Pancreas (tissue), 10 donors: ENCODE measurements at places on chromosomes 12 and 14. TPM values are rescaled to one million over a fixed set of nuclear protein-coding genes. Genes with fewer than 3 reads are reported as not detected.

DNA sequence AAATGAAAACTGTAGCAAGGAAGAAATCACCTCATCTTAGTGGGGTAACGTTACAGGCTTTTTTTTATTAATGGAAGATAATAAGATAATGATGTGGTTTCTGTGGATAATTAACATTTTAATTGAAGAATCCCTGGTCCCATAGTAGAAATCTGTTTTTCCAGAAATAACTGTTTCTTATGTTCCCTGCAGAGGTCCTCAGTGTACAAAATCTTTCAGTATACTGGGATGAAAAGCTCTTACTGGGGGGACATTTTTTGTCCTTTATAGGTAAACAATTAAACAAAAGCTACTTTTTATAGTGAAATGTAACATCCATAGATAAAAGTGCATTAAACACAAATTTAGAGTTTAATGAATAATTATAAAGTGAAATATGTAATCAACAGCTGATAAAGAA, 312.2 kb downstream of the ATXN7L3B start:
- DNase-seq = no peak
- H3K4me1 ChIP-seq = no peaks in the 10 kb centered on the region
- H3K27ac ChIP-seq = no peak overlapping the region
- H3K4me3 ChIP-seq = no peak overlapping the region
- H3K36me3 ChIP-seq = no peaks in the 10 kb centered on the region

- H3K4me3 ChIP-seq = no peak overlapping the region
- DNase-seq = no peak
- no peaks in the 10 kb centered on the region for H3K36me3 ChIP-seq
- H3K27ac ChIP-seq = no peak overlapping the region
- H3K4me1 ChIP-seq = peaks cover 5% of the 10 kb centered on the region
Observed at GRCh38 chr14:100677554-100678468, 48.9 kb upstream of the DLK1 start.

The TAS2R50 gene
- total RNA-seq = 0.40 TPM

DNA sequence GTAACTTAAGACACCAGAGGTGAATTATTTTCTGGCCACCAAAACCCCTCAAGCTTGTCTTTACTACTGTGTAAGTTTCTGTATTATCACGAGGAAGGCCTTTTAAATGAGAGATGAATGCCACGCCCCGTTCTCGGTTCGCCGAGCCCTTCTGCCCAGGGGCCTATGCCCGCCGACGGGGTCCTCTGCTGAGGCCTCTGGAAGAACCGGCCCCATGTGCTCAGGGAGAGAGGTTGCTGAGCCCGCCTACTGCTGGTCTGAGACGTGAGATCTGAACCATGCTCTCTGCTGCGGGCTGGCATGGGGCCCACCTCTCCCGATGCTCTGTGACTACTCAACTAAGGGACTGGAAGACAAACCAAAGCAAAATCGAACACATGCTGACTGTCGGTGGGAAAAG, 21.0 kb downstream of the AMN start:
- peaks cover 67% of the 10 kb centered on the region for H3K36me3 ChIP-seq
- H3K27me3 ChIP-seq = no peaks in the 10 kb centered on the region
- DNase-seq = no peak
- H3K4me3 ChIP-seq = no peak overlapping the region

The B4GALNT1 gene
- 0.78 TPM for total RNA-seq

The DENR gene
- 13.3 TPM for total RNA-seq

The KCNA1 gene
- not detected for total RNA-seq

DNA sequence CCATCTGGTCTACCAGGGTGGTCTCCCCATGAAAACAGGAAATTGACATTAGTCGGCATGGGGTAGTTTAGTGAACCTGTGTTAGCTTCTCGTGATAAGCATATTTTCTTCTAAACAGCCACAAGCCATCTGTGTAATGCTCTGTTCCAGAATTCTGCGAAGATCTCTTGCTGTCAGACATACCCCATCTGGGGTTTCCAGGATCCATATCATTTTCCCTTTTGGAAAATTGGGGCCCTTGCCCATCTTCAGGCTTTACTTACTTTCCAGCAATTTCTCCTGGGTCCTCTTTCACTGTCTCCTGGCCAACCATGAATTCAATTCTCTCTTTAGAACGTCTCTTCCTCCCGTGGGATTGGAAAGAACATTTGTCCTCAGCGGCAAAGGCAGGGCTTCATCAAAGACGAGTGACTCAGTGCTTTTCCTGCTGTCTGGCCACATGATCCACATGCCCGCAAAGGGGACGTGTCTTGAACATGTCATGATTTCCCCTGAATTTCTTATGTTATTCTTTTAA, 21.4 kb upstream of the NCOR2 start:
- no peaks in the 10 kb centered on the region for H3K4me1 ChIP-seq
- H3K27ac ChIP-seq = no peak overlapping the region
- no peak overlapping the region for H3K4me3 ChIP-seq
- no peaks in the 10 kb centered on the region for H3K36me3 ChIP-seq

- peaks cover 6% of the 10 kb centered on the region for H3K4me1 ChIP-seq
- no peaks in the 10 kb centered on the region for H3K27me3 ChIP-seq
- DNase-seq = no peak
- H3K36me3 ChIP-seq = no peaks in the 10 kb centered on the region
Observed at GRCh38 chr12:94676922-94677321, 26.6 kb upstream of the TMCC3 start.

DNA sequence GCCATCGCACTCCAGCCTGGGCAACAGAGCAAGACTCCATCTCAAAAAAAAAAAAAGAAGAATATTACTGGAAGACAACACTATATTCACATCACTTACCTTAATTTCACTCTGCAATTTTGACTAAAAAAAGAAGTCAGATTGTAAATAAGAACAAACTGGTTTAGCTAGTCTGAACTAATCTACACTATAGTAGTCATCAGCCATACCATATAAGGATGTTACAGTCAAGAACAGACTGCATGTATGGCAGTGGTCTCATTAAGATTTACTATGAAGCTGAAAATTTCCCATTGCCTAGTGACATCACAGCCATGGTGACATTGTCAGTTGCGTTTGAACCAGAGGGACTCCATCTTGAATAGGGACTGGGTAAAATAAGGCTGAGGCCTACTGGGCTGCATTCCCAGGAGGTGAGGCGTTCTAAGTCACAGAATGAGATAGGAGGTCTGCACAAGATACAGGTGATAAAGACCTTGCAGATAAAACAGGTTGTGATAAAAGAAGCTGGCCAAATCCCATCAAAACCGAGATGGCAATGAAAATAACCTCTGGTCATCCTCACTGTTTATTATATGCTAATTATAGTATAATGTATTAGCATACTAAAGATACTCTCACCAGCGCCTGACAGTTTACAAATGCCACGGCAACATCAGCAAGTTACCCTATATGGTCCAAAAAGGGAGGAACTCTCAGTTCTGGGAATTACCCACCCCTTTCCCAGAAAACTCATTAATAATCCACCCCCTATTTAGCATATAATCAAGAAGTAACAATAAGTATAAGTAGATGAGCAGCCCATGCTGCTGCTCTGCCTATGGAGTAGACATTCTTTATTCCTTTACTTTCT, 51.2 kb downstream of the OSBPL8 start:
- no peak for DNase-seq
- H3K27ac ChIP-seq = no peak overlapping the region
- H3K36me3 ChIP-seq = no peaks in the 10 kb centered on the region
- no peaks in the 10 kb centered on the region for H3K27me3 ChIP-seq
- H3K4me1 ChIP-seq = peaks cover 3% of the 10 kb centered on the region

DNA sequence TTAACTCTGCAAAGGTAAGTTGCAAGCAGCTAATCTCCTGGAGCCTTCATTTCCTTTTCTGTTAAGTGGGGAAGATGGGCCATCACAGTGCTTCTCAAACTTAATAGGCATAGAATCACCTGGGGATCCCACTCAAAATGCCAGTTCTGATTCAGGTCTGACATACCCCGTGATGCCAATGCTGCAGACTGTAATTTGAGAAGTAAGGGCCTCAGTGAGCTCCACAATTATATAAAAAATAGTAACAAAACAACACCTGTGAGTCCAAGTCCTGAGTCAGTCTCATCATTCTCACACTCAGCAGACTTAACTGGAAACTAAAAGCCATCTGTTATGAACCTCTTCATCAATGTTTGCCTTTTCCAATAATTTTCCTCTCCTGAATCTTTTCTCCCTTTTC, 10.8 kb upstream of the PSMA6 start:
- no peak overlapping the region for H3K4me3 ChIP-seq
- H3K27ac ChIP-seq = no peak overlapping the region
- H3K27me3 ChIP-seq = no peaks in the 10 kb centered on the region

GRCh38 chr14:77409131-77409533, 14.2 kb downstream of the NOXRED1 start:
- H3K4me3 ChIP-seq = no peak overlapping the region
- H3K4me1 ChIP-seq = no peaks in the 10 kb centered on the region
- H3K36me3 ChIP-seq = no peaks in the 10 kb centered on the region
- H3K27ac ChIP-seq = no peak overlapping the region

The C12orf54 gene
- total RNA-seq = not detected

DNA sequence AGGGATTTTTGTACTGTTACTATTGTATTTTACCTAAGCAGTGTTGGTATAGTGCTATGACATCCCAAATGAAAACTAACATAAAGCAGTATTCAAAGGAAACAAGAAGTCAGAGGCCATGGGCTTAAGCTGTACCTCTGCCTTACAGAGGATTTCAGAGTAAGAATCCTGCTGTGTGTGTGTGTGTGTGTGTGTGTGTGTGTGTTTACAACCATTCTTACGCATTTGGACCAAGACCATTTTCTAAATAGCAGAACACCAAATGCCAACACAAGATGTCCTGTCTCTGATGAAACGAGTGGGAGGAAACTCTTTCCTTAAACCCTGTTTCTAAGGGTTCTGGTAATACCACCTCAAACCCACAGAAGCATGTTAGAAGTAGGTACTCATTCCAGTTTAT, 64.4 kb downstream of the PPP1R36 start:
- no peak overlapping the region for H3K4me3 ChIP-seq
- no peak overlapping the region for H3K27ac ChIP-seq
- peaks cover 6% of the 10 kb centered on the region for H3K4me1 ChIP-seq
- DNase-seq = no peak

GRCh38 chr12:65083581-65083980, 37.5 kb downstream of the WIF1 start:
- H3K27ac ChIP-seq = no peak overlapping the region
- no peak overlapping the region for H3K4me3 ChIP-seq
- no peaks in the 10 kb centered on the region for H3K27me3 ChIP-seq
- no peak for DNase-seq
- H3K4me1 ChIP-seq = no peaks in the 10 kb centered on the region

The SMCO2 gene
- total RNA-seq = 0.50 TPM

- H3K27ac ChIP-seq = no peak overlapping the region
- no peaks in the 10 kb centered on the region for H3K27me3 ChIP-seq
- no peaks in the 10 kb centered on the region for H3K4me1 ChIP-seq
- no peak for DNase-seq
- H3K36me3 ChIP-seq = no peaks in the 10 kb centered on the region
Observed at GRCh38 chr12:102876883-102877282, 40.2 kb downstream of the PAH start.

The LTBR gene
- total RNA-seq = 75.2 TPM

DNA sequence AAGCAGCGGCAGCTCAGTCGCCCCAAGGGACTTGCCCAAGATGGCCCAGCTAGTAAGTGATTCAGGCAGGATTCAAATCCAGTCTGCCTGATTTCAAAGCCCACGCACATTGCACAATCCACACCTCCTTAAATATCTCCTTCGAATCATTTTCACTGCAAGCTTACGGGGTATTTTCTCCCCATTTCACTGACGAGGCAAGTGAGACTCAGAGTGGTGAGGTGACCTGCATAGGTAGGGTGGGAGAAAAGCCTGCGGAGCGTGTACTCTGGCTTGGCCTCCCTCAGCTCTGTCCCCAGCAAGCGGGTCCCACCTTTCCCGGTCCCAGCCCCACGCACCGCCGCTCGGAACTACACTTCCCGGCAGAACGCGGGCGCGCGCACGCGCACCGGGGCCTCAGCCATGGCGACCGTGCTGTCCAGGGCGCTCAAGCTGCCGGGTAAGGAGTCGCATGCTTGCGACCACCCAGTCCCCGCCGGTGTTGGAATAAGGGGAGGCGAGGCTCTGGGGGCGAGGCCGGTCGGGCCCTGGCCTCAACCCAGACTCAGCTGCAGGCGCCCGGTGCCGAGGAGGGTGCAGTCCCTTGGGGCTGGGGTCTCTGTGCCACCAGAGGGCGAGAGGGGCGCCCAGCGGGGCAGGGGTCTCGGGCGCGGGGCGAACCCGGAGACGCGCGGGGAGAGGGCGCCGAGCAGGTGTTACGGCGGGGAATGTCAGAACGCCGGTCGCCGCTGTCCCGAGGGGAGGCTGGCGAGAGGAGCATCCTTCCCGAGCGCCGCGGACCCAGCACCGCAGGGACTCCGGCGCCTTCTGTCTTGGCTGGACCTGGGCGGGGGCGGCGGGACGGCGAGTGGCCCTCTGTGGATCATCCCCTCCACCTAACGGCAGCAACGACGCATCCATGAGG, at the start of gene FAM234B:
Gene FAM234B, plus strand, starts transcription at position 380 of the 904 bp plus-strand sequence. Its CDS starts 23 bp downstream, at position 403.
- no peaks in the 10 kb centered on the region for H3K36me3 ChIP-seq
- H3K4me1 ChIP-seq = no peaks in the 10 kb centered on the region
- H3K27me3 ChIP-seq = no peaks in the 10 kb centered on the region
- H3K27ac ChIP-seq = no peak within 1 kb of the TSS

The EIF2S1 gene
- total RNA-seq = 26.3 TPM

The SDS gene
- 3.1 TPM for total RNA-seq

The GPR68 gene
- total RNA-seq = not detected

DNA sequence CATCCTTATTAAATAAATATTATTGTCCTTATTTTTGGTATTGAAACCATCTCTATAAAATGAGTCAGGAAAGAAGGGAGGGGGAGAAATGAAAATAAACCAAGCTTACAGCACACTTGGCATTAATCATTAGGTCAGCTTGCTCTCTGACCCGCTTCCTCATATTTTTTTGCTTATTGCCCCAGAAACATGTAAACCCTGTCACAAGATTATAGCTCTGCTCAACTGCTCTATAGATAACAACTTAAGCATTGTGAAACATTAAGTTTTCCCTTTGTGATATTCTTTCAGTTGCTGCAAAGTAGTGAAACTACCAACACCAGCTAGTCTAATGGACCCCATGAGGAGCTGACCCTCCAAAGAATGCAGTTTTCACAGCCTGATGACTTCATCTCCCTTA, 819.5 kb downstream of the SLC16A7 start:
- no peaks in the 10 kb centered on the region for H3K4me1 ChIP-seq
- no peak overlapping the region for H3K27ac ChIP-seq
- H3K27me3 ChIP-seq = no peaks in the 10 kb centered on the region
- no peak for DNase-seq
- H3K4me3 ChIP-seq = no peak overlapping the region
- H3K36me3 ChIP-seq = no peaks in the 10 kb centered on the region

The MUCL1 gene
- not detected for total RNA-seq

The AMHR2 gene
- total RNA-seq = 1.7 TPM

The ANKLE2 gene
- total RNA-seq = 20.9 TPM

GRCh38 chr12:57563358-57563757, 13.5 kb downstream of the KIF5A start:
- no peak overlapping the region for H3K27ac ChIP-seq
- no peaks in the 10 kb centered on the region for H3K27me3 ChIP-seq
- no peak for DNase-seq
- H3K4me1 ChIP-seq = no peaks in the 10 kb centered on the region
- no peak overlapping the region for H3K4me3 ChIP-seq
- no peaks in the 10 kb centered on the region for H3K36me3 ChIP-seq

- H3K4me3 ChIP-seq = no peak overlapping the region
- H3K27me3 ChIP-seq = no peaks in the 10 kb centered on the region
- no peak for DNase-seq
- no peaks in the 10 kb centered on the region for H3K4me1 ChIP-seq
- no peak overlapping the region for H3K27ac ChIP-seq
Observed at GRCh38 chr12:107568718-107569117, 116.9 kb upstream of the PWP1 start.

GRCh38 chr12:130280742-130281141, 56.9 kb upstream of the PIWIL1 start:
- no peak overlapping the region for H3K4me3 ChIP-seq
- DNase-seq = no peak
- no peak overlapping the region for H3K27ac ChIP-seq
- H3K4me1 ChIP-seq = no peaks in the 10 kb centered on the region
